ENCODE measurements at places on chromosomes 1 and 21.

GRCh38 chr1:164953815-164954214 is 394.8 kb downstream of the PBX1 start:
- DNase-seq = no peak

DNA sequence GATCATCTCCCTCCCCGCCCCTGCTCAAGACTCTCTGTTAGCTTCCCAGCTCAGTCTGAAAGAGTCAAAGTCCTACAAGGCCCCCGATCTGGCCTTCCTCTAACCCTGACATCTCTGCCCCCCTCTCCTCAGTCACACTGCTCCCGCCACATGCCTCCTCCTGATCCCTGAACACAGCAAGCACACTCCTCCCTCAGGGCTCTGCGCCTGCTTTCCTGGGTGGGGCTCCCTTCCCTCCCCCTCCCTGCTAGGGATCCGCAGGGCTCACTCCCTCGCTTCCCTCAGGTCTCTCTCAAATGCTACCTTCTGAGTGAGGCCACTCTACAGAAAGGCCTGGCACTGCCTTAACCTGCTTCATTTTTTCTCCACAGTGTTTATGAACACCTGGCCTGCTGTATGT is 5.7 kb upstream of the GALE start:
- DNase-seq = no peak

DNA sequence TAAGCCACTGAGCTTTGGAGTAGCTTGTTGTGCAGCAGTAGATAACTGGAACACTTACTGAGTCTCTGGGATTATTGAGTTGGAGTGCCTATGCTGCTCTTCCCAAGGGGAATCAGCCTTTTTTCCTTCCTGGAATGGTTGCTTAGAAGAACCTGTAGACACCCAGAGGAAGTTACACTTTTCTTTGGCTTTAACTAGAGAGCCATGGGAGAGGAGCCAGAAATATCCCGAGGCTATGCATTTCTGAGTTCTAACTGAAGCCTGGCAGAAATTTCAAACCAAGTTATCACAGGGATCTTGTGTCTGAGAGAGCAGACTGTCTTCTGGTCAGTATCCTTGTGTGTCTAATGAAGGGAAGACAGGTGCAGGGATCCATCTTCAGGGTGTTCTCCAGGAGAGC is 28.3 kb downstream of the LAMC1 start:
- no peak for DNase-seq

- no peak for DNase-seq
These were observed 67.2 kb downstream of the BACE2 start for GRCh38 chr21:41235201-41235600.

GRCh38 chr1:24966724-24967346 is 36.8 kb upstream of the RUNX3 start:
- no peak for DNase-seq

DNA sequence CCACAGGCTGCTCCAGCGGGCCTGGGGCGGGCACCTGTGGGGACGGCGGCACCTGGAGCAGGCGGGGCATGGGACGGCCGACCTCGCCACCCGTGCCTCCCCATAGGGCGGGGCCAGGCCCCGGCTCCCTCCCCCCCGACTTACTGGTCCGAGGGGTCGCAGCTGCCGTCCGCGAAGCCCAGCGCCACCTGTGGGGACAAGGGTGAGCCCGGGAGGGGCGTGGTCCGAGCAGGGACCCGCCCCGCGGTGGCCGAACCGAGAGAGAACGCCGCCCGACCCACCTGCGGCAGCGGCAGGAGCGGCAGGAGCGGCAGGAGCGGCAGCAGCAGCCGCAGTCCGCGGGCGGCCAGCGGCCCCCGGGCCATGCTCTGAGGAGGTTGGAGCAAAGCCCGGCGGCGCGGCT is at the start of gene TMEM52:
TMEM52 (minus strand) TSS at position 379 of the 403 bp plus-strand sequence; CDS start at position 365, 14 bp downstream.
- DNase-seq = no peak

DNA sequence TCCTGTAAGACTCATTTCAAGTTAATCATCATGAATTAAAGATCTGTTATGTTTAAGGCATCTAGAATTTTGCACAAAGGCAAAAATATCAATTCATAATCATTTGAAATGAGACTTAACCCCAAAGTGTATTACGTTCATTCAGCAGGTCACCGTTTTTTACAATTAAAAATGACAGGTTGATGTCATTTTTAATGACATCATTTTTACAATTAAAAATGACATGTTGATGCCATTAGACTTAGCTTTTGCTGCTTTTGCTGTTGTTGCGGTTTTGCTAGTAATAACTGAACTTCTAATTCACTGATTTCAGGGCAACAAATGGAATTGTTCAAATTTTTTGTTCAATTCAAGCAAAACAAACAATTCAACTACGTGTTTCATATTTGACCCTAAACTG is 17.0 kb downstream of the PRMT6 start:
- no peak for DNase-seq

DNA sequence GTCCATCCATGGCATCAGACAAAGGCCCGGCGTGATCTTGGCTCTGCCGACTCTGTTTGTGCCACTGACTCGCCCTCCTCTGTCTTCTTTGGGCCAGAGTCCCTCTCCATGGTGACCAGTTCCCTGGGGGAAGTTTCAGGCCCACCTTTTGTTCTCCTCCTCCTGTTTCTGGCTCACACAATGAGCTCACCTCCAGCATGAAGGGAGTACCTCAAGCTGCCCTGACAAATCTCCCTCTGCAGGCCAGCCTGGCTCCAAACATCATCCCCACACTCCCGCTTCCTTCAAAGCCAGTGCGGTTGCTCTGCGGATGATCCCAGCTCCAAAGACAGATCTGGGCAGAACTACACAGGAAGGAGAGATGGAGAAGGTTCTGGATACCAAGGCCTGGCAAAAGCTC is 576.6 kb downstream of the NPHP4 start:
- no peak for DNase-seq

DNA sequence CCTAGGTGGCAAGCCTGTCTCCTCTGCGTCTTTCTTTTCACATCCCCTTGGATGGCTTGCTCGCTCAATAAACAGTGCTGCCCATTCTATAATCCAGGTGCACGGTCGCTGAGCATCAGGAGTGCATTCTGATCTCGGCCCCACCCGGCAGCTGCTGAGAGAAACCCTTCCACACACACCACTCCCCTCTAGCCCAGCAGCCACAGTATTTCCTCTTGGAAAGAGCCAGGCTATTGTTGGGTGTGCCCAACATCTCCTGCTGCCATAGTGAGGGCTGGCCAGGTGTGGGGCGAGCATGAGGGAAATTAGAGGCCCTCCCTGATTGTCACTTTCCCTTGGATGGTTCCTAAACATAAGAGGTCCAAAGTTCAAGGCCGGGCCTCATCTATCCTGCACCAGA is 24.7 kb downstream of the GPA33 start:
- no peak for DNase-seq

DNA sequence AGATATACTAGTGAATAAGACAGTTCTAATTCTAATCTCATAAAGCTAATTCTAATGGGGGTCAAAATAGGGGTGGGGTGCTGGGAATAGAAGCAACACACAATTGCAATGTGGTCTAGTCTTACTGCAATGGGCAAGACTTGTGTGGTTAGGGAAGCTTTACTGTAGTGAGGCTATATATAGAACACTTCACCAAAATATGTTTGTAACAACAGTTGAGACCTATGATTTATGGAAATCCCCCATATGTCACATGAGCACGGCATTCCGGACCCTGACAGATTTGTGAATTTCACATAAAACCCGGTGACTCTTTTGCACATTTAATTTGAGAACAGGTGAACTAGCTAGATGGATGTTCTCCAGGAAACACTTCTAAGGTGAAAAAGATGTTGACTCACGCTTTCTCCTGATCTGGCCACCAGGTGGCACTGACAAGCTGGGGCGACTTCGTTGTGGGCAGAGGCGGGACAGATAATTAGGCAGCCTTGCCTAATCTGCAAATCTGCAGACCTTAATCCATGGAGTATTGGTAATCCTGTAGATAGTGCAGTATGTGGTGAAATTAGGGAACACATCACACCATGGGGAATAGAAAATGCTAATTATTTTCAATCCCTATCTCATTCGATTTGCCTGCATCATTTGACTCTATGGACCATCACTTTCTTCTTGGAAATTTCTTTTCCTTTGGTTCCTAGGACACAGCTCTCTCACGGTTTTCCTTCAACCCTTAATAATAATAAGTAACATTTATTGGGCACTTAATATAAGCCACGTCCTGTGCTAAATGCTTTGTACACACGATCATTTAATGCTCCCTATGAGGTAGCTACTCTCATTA is 37.7 kb downstream of the KIAA0040 start:
- peak; percentile 76 for DNase-seq

DNA sequence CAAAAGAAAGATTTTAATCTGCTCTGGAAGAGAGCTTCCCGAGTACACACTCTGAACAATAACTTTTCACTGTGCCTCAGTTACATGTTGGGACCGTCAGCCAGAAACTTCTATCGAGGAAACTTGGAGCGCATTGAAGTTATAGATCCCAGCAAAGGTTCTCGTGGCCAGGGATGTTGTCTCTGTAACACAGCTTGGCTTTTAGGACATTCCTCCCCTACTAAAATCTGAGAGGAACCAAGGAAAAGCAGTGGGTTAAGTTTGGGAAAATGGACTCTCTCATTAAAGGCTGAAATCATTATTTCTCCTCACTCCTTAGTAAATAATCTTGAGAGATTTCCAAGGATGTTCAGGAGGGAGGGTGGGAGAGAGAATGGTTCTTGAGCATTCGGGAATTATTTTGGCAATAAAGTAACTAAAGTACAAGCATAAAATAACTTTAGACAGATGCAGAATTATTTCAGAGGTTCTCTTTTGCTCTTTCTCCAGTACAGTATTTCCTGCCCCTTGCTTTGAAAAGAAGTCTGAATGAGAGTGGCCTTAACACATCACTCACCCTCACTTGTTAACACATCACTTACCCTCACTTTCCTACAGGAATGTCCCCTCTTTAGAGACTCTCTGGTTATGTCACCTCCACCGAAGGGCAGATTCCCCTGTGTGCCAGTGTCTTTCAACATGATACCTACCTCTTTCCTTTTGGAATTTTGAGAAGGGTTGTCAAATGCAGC is 1.8 kb upstream of the NFIA start:
- peak; percentile 68 for DNase-seq
